ENCODE measurements at places on chromosomes 7 and 10.
A peak's percentile ranks its signal among the peaks of the same experiment; 100 is the strongest.

DNA sequence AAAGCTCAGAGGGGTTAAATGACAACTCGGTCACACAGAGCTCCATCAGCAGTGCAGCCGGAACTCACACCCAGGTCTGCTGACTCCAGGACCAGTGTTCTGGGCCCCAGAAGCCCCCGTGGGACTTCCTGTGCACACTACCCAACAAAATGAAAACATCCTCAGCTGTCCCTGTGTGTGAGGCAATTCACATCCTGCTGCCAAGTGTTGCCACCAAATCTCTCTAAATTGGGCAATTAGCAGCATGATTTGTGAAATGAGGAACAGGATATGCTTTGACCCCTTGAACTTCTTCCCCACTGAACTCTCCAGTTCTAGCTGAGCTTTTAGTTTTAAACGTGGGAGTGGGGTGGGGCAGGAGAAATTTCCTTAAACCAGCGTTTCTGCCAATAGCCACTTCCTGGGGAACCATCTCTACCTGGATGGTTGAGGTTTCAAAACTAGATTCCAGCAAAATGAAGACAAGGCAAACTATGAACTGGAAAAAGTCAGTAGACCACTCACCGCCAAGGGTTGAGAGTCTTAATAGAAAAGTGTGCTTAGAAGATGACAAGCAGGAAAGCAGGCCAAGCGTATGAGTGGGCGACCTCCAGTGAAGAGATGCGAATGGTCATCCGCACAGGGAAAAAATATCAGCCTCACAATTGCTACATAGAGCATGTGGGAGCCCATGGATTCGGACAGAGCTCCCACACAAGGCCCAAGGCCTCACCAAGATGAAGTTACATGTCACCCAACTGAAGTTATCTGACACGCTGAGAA is 51.9 kb upstream of the CHST15 start:
- DNase-seq, result no peak

DNA sequence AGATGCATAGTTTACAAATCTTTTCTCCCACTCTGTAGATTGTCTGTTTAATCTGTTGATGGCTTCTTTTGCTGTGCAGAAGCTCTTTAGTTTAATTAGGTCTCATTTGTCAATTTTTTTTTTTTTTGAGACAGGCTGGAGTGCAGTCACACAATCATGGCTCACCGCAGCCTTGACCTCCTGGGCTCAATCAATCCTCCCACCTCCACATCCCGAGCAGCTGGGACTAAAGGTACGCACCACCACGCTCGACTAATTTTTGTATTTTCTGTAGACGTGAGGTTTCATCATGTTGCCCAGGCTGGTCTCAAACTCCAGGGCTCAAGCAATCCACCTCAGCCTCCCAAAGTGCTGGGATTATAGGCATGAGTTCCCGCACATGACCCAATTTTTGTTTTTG is 1655.8 kb downstream of the REEP3 start:
- no peak for DNase-seq

DNA sequence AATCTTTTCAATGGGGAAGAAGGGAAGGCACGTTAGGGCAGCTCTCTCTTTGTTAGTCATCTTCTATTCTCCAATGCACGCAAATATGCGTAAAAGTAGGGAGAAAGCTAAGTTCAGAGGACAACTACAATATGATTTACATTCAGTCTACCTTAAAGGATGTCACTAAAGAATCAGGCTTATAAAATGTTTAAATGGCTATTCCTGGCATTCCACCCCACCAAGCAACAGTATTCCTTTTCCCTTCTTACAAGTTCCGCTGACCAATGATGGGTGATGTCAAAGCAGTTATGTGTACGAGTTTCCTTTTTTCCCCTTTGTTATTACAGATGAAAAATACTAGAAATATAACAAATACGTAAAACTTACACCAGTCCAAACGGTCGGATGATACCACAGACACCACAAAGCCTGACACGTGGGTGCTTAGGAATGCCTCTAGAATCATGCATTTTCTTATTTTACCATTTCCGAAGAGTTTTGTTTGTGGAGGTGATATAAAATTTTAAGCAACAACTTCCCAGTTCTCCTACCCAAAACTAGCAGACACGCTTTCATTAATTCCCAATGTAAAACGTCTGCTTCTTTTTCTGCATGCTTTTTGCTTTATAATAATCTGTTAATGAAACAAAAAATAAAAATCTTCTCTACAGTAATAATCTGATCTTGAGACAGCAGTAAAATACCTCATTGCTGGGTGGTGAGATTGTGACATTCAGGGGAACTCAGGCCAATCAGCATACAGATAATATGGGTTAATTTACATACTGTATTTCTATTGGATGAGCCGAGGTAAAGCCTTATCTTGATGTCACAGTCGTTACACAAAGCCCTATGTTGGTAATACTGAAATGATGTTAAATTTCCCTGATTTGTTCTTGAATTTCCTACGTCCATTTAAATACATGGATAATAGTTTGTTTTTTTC is 708 bp upstream of the GPR85 start:
- peak; percentile 84 for DNase-seq

DNA sequence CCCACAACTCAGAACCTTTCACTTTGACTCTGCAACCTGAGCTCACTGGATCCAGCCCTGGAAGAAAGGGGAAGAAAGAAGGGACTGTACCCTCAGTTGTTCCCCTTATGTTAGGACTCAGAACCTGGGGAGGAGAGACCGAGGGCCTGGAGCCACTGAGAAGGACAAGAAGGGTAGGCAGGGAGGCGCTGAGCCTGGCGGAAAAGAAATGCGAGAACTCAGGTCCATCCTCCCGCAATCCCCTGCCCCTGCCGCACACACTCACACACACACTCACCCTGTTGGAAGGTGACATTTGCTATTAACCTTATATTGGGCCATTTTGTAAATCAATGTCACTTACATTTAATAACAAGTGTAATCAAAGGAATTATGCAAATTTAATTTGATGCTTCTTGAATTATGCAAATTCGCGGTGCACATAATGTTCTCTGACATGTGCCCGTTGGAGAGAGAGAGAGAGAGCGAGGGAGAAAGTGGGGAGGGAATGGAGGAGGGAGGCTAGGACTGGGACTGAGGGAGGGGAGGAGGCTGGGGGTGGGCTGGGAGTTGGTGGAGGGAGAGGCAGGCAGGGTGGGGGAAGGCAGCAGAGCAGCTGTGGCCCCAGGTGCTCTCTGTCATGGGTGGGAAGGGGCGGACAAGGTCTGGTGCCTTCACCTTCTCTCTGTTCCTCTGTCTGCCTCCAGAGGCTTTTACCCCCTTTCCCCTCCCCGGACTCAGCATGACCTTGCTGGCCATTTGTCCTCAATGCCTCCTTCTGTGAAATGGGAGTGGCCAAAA is 99.6 kb upstream of the PAX2 start:
- DNase-seq, result no peak

DNA sequence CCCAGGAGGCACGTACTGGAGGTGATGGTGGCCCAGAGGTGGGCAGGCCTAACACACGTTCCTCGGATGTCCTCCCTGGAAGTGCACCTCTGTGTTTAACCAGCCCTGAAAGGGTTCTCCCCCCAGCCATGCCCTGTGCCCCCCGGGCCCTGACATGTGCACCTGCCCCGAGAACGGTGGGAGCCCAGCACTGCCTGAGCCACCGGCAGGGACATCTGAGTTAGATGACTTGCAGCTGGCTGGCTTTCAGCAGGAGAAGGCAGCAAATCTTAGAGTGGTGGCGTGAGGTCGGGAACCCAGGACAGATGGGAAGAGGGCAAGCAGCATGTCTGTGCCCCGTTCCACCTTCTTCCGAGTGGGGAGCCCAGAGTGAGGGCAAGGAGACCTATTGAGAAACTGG is 291.8 kb downstream of the TCERG1L start:
- no peak for DNase-seq

GRCh38 chr7:5350174-5350463 is 67.4 kb downstream of the SLC29A4 start:
- no peak for DNase-seq

- no peak for DNase-seq
Measured at GRCh38 chr7:78326189-78326588, 527.6 kb downstream of the PHTF2 start.

DNA sequence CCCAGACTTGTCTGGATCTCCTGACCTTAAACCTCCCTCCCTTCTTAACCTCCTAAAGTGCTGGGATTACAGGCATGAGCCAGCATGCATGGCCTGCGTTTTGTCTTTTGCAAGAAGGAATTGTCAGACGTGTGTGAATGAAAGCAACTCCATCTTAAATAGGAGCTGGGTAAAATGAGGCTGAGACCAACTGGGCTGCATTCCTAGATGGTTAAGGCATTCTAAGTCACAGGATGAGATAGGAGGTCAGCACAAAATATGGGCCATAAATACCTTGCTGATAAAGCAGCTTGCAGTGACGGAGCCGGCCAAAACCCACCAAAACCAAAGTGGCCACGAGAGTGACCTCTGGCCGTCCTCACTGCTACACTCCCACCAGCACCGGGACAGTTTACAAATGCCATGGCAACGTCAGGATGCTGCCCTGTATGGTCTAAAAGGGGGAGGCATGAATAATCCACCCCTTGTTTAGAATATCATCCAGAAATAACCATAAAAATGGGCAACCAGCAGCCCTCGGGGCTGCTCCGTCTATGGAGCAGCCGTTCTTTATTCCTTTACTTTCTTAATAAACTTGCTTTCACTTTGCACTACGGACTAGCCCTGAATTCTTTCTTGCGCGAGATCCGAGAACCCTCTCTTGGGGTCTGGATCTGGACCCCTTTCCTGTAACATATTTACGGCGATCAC is 41.2 kb upstream of the SDK1 start:
- peak; percentile 17 for DNase-seq

DNA sequence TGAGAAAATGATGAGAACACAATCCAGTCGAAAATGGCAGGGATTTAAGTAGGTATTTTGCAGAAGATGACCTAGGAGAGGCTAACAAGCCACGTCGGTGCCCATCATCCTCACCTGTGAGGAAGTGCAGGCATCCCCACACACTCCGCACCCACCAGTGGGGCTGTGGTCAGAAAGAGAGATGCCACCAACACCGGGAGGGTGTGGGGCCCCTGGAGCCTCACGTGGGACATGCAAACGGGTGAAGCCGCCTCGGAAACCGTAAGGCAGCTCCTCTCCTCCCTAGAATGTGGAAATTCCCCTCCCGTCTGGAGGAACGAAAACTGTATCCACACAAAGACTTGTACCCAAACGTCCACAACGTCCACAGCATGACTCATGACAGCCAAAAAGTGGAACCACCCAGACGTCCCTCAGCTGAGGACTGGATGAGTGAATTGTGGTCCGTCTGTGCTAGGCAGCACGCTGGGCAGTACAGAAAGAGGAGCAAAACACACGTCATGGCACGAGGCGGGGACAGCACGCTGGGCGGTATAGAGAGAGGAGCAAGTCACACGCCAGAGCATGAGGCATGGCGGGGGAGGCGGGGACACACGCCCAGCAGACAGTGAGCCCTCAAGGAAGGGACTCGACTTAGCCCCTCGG is 246.0 kb downstream of the ELFN1 start:
- DNase-seq, result no peak

DNA sequence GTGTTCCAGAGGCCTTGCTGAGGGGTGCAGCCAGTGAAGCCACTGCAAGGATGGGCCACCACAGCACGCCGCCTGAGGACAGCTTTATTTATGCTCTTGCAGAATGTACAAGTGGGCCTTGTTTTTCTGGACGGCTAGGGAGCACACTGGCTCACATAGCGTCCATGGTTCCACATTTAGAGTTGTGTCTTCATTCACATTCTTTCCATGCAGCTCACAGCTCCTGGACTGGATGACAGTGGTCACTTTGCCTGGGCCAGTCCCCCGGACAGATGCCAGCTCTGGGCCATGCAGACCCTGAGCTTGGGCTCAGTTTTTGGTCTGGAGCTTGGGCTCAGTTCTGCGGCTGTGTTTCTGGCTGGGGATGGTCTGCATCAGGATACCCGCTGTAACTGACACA is 2.6 kb upstream of the C10orf71 start:
- DNase-seq, result no peak

GRCh38 chr7:140312141-140312846 is 86.0 kb downstream of the SLC37A3 start:
- no peak for DNase-seq

DNA sequence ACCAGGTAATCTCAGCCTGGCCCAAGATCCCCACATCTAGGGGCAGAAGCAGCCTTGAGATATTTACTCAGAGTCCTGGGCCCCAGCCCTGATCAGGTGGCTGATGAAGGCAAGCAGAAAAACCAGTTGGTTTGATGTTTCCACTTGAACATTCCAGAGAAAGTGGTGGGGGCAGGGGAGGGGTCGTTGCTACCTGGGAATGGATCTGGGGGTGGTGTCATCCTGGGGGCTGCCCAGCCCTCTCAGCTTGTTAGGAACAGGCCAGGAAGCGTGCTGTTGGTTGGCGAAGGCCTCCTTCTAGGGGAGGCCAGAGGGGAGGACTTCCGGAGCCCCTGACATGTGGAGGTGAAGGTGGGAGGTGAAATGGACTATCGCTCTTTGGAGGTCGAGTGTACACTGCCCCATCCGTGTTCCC is 3.7 kb upstream of the ABHD11 start:
- DNase-seq, result no peak

GRCh38 chr10:133275684-133276092 is 980 bp downstream of the ADAM8 start:
- peak; percentile 44 for DNase-seq

GRCh38 chr10:47243791-47244190 is 56.2 kb upstream of the GDF10 start:
- DNase-seq, result no peak

- peak; percentile 47 for DNase-seq
Measured at GRCh38 chr7:36962367-36962766, 238.1 kb upstream of the AOAH start.

GRCh38 chr10:105509517-105509916 is 868.4 kb downstream of the SORCS3 start:
- DNase-seq, result no peak

DNA sequence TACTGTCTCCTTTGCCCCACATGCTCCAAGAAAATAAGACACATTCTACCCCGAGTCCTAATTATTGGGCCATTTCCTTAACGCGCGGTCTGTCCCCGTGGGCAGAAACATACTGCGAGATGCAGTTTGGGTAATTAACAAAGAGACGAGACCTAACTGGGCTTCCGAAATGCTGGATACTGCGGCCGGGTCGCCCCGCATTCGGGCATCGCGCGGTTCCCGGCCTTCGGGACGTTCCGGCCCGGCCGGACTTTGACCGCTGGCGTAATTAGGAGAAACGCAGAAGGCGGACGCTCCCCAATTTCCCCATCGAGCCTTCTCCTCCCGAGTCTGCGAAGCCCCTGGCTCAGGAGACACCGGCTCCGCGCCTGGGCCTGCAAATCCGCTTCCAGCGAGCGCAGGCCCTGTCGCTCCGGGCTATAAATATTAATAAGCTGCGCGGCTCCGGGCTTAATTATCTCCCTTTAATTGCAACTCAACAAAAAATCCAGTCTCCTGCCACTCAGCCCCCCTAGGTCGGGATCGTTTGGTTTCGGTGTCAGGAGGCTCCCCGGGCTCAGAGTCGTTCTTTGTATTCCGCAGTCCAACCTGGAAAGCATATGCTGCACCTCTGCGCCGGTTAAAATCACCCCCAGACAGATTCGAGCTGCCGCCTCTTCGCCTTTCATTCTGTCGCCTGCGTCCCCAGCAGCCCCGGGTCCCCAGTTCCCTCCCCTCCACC is 131.5 kb downstream of the SPAG6 start:
- DNase-seq, result no peak
